ENCODE measurements at places on chromosomes 4 and X. TPM values are rescaled to one million over a fixed set of nuclear protein-coding genes. Genes with fewer than 3 reads are reported as not detected.

DNA sequence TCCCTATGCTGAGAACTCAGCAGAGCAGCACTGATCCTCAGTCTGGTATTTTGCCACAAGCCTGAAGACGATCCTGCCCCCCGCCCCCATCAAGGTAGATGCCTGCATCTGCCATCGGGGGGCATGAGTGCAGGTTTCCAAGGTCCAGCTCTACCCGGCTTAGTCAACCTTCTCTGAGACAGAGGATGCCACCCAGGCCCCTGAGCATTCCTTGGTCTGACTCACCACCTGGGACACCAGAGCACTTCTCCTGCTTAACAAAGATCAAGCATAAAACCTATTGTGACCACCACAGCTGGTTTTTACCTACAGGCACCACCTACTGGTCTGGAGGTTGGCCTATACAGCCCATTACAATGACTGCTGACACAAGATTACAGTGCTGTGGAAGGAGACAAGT lies 1168.1 kb downstream of the PCDH19 start:
- H3K4me3 ChIP-seq, result no peak overlapping the region
- no peaks in the 10 kb centered on the region for H3K27me3 ChIP-seq
- H3K27ac ChIP-seq, result no peak overlapping the region
- H3K4me1 ChIP-seq, result no peaks in the 10 kb centered on the region
- H3K36me3 ChIP-seq, result no peaks in the 10 kb centered on the region

- H3K36me3 ChIP-seq, result no peaks in the 10 kb centered on the region
- H3K27ac ChIP-seq, result no peak overlapping the region
- no peak overlapping the region for H3K4me3 ChIP-seq
- no peaks in the 10 kb centered on the region for H3K27me3 ChIP-seq
These were observed 14.1 kb downstream of the HTRA3 start for GRCh38 chr4:8283631-8284121.

DNA sequence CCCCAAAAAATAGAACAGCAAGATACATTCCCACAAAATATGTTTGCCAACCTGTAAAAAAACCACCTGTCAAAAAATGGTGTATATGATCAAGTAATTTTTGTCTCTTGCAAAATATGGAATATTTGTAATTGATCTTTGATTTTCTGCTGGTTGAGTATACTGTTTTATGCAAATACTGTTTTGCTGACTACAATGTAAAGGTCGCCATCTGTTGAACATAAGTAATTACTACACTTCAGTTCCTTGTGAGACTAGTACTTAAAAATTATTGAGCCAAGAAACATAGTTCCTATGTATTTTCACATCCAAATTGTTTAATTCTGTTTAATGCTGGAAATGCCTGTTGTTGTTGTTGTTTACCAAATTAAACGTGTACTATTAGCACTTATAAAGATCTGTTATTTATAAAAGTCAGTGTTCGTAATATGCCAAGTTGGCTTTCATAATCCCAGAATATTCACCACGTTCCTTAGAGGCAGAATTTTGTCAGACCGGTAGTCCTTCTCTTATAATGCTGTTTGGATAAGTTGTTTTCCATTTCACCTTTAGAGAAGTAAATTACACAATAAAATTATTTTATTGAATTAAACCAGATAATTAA lies 144.2 kb downstream of the PDLIM5 start:
- H3K36me3 ChIP-seq, result peaks cover 4% of the 10 kb centered on the region
- H3K4me1 ChIP-seq, result no peaks in the 10 kb centered on the region
- no peak for DNase-seq
- no peak overlapping the region for H3K27ac ChIP-seq
- no peak overlapping the region for H3K4me3 ChIP-seq
- H3K27me3 ChIP-seq, result no peaks in the 10 kb centered on the region

DNA sequence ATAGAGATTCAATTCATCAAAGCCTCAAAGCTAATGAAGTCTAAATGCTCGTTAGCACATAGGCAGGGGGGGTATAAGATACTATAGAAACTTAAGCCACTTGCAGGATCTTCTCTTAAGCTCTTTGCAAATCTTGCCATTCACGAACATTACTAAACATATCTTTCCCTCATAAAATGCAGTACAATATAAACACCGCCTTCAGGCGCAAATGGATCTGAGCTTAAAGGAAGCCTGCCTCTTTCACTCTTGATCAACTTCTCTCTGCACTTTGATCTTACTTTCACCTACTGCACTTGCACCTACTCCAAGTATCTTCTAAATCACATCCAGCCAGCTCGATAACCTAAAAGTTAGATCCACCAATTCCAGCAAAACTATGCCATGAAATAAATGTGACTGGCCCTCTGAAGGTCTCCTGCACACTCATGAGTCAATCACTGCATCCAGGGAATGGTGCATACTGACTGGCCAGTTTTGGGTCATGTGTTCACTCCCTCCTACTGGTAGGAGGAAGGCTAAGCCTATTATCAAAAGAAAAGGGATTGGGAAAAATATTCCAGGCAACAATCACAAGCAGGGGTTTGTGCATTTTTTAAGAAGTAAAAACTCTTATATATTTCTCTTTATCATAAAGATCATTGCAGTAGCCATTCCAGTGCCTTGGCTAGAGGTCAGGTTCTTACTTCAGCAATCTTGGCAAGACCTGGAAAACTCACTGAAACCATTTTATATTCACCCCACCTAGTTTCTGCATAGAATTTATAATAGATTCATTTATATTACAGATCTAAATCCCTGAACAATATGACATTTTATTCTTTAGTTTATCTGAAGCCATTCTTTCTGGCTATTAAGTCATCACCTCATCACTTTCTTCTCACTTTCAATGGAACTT lies 222.0 kb downstream of the PPP3CA start:
- no peaks in the 10 kb centered on the region for H3K27me3 ChIP-seq
- peaks cover 17% of the 10 kb centered on the region for H3K36me3 ChIP-seq
- H3K4me1 ChIP-seq, result peaks cover 26% of the 10 kb centered on the region
- DNase-seq, result no peak
- no peak overlapping the region for H3K4me3 ChIP-seq
- no peak overlapping the region for H3K27ac ChIP-seq

- peaks cover 7% of the 10 kb centered on the region for H3K36me3 ChIP-seq
- H3K27me3 ChIP-seq, result no peaks in the 10 kb centered on the region
- no peak for DNase-seq
- H3K4me3 ChIP-seq, result no peak overlapping the region
- H3K27ac ChIP-seq, result no peak overlapping the region
These were observed 115.3 kb downstream of the PRKX start for GRCh38 chrX:3598046-3598605.

DNA sequence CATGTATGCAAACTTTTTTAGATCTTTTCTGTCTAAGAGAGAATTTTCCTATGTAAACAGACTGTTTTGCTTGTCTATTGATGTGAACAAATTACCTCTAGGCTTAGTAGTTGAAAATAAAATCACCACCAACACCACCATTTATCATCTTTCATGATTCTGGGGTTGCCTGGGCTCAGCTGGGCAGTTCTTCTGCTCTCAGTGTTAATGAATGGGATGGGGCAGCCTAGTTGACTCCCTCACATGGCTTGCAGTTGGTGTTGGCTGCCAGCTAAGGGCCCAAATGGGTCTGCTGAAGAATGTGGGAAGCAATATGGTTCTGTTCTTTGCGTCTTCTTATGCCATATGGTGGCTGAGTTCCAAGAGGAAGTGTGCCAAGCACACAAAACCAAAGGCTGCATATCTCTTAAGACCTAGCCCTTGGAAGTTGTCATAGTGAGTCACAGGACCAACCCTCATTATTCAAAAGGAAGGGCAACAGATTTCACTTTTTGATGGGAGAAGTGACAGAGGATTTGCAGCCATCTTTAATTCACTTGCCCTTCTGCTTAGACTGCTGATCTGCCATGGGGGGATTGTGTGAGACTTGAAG lies 17.9 kb downstream of the REELD1 start:
- no peaks in the 10 kb centered on the region for H3K4me1 ChIP-seq
- no peak overlapping the region for H3K4me3 ChIP-seq
- H3K27me3 ChIP-seq, result no peaks in the 10 kb centered on the region
- H3K27ac ChIP-seq, result no peak overlapping the region
- DNase-seq, result no peak
- no peaks in the 10 kb centered on the region for H3K36me3 ChIP-seq

GRCh38 chr4:108047199-108047598 lies 57.5 kb downstream of the HADH start:
- H3K4me3 ChIP-seq, result no peak overlapping the region
- H3K27ac ChIP-seq, result peak overlapping the region; percentile 64
- DNase-seq, result no peak
- peaks cover 57% of the 10 kb centered on the region for H3K36me3 ChIP-seq
- no peaks in the 10 kb centered on the region for H3K27me3 ChIP-seq

Gene GABRE
- not detected for total RNA-seq

GRCh38 chrX:130637591-130637990 lies 235.8 kb downstream of the RBMX2 start:
- no peak overlapping the region for H3K4me3 ChIP-seq
- H3K4me1 ChIP-seq, result peaks cover 6% of the 10 kb centered on the region
- no peak for DNase-seq
- no peaks in the 10 kb centered on the region for H3K27me3 ChIP-seq
- H3K27ac ChIP-seq, result no peak overlapping the region

All from activated naive CD8-positive, alpha-beta T cell treated with anti-CD3 and anti-CD28 coated beads for 36 hours (primary cell).